ENCODE measurements at places on chromosomes 4 and X. TPM values are rescaled to one million over a fixed set of nuclear protein-coding genes. Genes with fewer than 3 reads are reported as not detected.

Gene MTHFD2L
- total RNA-seq: 8.7 TPM

Gene CXorf51A
- not detected for total RNA-seq

Gene CFP
- 2.5 TPM for total RNA-seq

Gene AKAP14
- total RNA-seq: not detected

Gene KCNIP4
- 2.8 TPM for total RNA-seq

Gene MOB1B
- 23.6 TPM for total RNA-seq

Gene PHOX2B
- not detected for total RNA-seq

Gene MUC7
- total RNA-seq: not detected

Gene ZNF185
- total RNA-seq: 17.7 TPM
